Stimulated activated CD4-positive, alpha-beta T cell treated with anti-CD3 and anti-CD28 coated beads, Interleukin-2, amount 100 ng/mL, for 24 hours (primary cell): ENCODE measurements at places on chromosomes 7 and 10.

GRCh38 chr7:157219154-157219553 lies 80.4 kb downstream of the UBE3C start:
- DNase-seq = no peak

GRCh38 chr7:41097501-41097900 lies 605.4 kb downstream of the INHBA start:
- no peak for DNase-seq

DNA sequence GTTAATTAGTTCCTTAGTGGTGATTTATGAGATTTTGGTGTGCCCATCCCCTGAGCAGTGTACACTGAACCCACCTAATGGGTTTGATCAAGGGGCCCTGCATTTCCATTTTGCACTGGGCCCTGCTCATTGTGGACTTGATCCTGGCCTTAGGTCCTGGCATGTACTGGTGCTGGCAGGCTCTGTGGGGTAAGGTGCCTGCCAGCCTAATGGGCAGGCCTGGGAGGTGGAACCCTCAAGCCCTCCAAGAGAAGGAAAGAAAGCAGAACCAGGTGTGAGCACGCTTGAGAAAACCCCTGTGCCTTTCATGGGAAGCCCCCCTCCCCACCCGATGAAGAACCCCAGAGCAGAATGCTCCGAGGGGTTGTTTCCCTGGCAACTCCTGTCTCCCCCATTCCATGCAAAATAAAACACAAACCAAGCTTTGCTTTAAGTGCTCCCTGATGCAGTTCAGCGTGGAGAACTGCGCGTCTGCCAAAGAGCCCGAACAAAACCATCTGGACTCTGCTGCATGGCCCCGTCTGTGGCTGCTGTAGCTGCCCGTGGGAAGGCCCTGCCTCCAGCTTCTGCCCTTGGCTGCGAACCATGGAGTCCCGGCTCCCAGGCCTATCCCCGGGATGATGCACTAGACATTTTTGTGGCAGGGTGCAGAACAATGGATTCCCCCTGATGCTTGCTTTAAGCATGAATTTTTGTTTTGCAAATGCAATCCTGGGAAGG lies 123.3 kb downstream of the PRPF18 start:
- DNase-seq = no peak

GRCh38 chr10:24476913-24477701 lies 246.6 kb downstream of the ARHGAP21 start:
- DNase-seq = no peak

DNA sequence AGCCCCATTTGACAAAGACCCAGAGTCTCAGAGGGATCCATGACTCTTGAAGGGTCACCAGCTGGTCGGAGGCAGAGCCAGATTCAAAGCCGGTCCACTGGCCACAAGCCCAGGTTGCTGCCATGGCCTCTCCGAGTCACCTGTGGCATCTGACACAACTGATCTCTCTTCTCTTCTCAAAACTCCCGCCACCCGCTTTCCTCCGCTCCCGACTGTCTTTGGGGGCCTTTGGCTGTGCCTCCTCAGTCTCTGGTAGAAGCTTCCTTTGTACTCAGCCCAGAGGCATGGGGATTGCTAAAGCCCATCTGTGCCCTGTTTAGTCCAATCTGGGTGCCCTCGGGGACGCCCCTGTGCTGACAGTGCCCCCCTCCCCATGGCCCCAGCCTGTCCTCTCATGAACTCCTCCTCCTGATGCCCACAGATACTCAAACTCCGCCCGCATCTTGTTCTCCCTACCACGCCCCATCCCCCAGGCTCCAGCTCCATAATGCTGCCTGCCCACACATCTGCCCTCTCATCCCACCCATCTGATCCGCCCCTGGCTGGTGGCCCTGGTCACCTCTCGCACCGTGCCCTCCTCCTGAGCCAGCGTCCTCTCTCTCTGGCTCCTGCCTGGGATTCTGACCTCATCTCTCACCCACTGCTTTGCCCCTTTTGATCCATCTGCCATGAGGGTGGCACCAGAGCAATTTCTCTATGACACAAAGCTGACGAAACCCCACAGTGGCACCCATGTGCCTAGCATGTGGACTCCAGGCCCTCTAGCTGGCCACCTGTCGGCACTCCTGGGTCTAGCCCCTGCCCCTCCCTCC lies 150.6 kb downstream of the SLIT1 start:
- no peak for DNase-seq

DNA sequence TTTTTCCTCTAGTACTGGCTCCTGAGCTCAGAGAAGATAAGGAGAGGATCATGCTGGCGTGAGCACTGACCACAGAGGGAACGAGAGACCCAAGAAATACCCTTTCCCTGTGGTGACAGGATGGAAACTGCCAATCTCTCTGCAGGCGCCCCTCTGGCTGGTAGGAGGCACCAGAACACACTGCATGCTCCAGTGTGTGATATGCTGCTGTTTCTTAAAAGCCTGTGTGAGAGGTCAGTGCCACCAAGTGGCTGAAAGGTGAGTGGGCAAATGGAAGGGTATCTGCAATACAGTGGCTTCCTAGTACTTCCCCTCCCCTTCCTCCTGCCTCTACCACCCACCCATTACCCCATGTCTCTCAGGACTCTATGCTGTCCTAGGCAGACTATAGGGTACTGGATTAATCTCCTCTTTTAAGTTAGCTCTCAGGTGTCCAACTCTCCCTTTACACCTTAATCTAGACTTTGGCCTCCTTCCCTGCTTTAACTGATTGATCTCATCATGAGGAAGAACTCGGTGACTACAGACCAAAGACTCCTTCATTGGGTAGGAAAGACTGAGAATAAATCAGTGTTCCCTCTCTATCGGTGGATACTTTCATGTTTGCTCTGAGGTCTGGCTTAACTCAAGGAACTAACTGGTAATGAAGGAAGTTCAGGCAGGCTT lies 283.6 kb downstream of the ADRA2A start:
- DNase-seq = peak; percentile 1

DNA sequence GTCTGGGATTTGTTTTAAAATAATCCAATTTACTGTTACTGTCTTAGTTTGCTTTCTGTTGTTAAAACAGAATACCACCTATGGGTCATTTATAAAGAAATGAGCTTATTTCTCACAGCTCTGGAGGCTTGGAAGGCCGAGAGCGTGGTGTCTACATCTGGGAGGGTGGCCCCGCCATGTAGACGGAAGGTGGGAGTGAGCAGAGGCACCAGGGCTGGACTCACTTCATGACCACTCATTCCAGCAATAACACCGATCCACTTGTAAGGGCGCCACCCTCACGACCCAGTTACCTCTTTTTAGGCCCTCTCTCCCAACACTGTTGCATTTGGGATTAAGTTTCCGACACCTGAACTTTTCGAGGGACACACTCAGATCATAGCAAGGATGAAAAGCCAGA lies 36.2 kb upstream of the CFAP46 start:
- no peak for DNase-seq

DNA sequence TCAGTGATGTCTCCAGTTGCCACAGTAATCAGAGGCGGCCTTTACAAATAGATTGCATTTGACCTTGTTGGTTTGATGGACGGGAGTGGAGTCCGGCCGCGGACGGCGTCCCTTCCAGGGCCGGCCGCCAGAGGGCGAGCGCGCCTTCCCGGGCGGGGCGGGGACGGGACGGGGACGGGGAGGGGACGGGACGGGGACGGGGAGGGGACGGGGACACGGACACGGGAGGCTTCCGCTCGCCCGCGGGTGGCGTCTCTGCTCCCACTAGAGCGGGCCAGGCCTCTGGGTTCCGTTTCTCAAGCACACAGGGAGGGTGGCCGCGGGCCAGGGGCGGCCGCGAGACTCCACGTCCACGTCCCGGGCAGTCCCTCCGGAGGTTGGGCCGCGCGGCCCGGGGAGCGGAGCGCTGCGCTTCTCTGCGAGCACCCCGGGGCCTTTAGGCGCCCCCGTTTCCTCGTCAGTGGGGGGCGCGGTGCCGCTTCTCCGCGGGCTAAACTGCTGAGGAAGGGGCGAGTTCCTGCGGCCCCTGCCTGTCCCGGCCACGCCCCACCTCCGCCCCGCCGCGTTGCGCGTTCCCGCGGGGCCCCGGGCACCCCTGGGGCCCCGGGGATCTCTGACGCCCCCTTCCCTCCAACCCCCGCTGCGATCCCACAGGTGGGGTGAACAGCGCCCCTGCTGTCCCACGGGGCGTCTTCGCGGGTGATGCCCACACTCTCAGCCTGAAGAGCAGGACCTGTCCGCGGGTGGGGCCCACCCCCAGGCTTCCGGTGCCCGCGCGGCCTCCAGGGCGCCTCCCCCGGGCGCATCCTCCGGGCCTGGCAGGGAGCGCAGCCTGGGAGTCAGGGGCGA lies 84.2 kb upstream of the MKI67 start:
- DNase-seq = peak; percentile 81

DNA sequence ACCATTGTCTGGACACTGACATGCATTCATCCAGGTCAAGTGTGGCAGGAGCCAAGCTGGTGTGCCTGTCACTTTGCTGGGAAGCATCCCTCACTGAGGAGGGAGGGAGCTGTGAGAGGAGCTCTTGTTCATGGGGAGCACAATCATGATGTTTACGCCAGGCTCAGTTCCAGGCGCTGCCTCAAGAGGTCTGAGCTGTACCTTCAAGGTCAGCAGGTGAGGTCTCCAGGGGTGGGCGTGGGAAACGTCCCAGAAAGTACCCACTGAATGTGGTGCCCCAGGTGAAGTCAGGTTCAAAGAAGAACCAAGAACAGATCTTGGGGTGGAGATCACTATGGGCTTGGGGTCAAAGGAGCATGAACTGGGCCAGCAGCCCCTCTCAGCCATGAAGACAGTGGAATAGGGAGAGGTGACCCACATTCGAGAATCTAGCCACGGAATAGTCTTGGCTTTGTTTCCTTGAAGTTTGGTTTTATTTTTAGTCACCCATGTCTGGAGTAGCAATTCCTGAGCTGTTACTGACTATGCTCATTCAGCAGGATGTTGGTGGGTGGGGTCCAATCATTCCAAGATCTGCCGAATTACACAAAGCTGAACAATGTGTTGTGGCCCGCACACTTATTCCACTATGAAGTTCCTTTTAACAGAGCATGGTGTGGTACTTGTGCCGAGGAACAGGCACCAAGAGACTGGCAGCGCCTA lies 29.3 kb downstream of the NPS start:
- DNase-seq = no peak

- DNase-seq = no peak
Measured at GRCh38 chr7:803243-803635, 29.0 kb upstream of the SUN1 start.

DNA sequence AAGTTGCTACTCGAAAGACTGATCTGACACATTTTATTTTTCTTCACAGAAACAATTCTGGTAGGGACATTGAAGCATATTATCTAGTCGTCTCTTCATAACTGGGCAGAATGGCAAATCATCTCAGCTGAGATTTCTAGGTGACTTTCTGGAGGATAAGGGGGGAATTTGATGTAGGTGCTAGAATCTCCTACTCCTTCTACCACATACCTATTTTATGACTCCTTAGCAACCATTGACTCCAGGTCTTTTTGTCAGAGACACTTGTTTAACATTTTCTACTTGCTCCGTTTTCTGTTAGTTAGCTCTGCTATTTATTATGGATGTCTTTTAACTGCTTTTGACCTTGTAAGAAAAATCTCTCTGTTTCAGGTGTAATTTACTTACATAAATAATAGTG lies 380.9 kb upstream of the SEMA3C start:
- DNase-seq = no peak

- DNase-seq = no peak
Measured at GRCh38 chr10:15374156-15374555, 3.1 kb upstream of the FAM171A1 start.

DNA sequence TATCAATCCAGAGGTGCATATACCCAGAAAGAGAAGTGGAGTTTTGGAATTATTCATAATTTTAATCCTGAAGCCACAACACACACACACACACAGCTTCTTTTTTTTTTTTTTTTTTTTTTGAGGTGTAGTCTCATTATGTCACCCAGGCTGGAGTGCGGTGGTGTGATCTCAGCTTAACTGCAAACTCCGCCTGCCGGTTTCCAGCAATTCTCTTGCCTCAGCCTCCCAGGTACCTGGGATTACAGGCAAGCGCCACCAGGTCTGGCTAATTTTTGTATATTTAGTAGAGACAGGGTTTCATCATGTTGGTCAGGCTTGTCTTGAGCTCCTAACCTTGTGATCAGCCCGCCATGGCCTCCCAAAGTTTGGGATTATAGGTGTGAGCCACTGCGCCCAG lies 35.4 kb downstream of the TET1 start:
- no peak for DNase-seq

- no peak for DNase-seq
Measured at GRCh38 chr7:24825931-24826661, 68.8 kb upstream of the GSDME start.

DNA sequence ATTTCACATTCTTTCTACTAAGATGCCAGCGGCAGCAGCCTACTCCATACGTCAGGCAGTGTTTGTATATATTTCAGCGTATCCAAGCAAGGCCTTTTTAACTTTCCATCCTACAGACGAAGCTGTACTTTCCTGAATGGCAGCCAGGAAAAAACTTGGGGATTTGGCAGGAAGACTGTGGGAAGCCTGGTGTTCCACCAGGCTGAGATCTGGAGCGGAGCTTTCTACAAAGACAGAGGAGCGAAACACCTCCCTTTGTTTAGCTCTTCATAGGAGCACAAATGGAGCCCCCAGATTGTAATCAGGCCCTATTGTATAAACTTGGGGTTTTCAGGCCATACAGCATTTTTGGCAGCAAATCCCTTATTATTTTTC lies 143.8 kb downstream of the TES start:
- DNase-seq = no peak

- DNase-seq = no peak
Measured at GRCh38 chr7:24169077-24169624, 114.8 kb upstream of the NPY start.

DNA sequence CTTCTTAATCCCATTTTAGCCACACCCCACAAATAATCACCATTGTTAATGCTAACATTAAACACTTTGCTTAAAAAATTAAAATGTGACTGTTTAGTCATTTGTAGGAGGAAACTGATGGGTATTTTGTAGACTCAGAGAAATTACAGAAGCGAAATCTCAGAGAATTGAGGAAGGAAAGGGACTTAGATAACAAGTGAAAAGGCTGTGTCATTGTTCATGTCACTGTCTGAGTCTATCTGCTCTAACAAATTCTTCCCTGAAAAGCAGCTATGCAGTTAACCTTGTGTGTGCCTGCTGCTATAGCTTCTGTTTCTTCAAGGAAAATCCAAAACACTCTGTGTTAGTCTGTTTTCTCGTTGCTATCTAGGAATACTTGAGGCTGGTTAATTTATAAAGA lies 40.9 kb upstream of the PLXDC2 start:
- no peak for DNase-seq

DNA sequence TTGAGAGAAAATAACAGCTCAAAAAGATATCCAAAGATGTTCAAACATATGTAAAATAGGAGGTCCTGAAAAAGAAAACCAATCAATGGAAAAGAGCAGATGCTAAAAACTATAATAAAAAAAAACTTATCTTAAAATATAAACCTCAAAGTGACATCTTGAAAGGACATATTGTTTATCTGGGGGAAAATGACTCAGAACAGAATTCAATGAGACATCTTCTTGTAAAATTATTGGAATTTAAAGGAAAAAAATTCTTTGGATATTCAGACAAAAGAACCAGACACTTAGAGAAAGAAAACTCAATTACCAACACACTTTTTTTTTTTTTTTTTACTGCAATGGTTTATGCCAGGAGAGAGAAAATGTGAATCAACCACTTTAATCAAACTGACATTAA lies 58.9 kb downstream of the NAMPT start:
- no peak for DNase-seq
